Sciatic nerve (tissue), 2 donors: ENCODE measurements at places on chromosomes 13 and 19.

DNA sequence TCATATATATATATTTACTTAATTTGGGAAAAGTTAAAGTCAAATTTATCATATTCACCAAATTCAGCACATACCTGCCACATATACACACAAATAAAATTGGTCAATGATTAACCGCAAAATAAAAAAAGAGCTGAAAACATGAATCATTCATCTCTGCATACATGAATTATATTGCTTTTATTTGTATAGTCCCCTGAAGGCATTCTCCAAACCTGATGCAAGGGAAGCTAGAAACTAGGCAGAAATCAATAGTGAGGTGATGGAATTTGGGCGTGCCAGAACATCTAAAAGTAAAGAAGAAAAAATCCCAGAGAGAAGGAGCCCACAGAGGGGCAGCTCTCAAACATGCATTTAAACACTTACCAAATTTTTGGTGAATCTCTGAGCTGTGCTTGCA is 60.1 kb downstream of the UFM1 start:
- no peak for DNase-seq

GRCh38 chr19:35991731-35992450 is 3.1 kb upstream of the SDHAF1 start:
- no peak for DNase-seq

GRCh38 chr13:29162638-29163235 is 342.6 kb downstream of the MTUS2 start:
- no peak for DNase-seq

- no peak for DNase-seq
These were observed 22.0 kb downstream of the MISP start for GRCh38 chr19:772730-773436.

GRCh38 chr13:113802761-113803160 is 43.7 kb downstream of the TMEM255B start:
- peak; percentile 51 for DNase-seq
